ENCODE measurements at places on chromosomes 4 and X.

DNA sequence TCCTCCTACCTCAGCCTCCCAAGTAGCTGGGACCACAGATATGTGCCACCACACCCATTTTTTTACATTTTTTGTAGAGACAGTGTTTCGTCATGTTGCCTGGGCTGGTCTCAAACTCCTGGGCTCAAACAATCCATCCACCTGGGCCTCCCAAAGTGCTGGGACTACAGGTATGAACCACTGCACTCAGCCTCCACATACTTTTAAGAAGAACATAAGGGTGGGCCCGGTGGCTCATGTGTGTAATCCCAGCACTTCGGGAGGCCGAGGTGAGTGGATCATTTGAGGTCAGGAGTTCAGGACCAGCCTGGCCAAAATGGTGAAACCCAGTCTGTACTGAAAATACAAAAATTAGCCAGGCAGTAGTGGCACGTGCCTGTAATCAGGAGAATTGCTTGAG lies 51.5 kb upstream of the MXD4 start:
- DNase-seq, result no peak

DNA sequence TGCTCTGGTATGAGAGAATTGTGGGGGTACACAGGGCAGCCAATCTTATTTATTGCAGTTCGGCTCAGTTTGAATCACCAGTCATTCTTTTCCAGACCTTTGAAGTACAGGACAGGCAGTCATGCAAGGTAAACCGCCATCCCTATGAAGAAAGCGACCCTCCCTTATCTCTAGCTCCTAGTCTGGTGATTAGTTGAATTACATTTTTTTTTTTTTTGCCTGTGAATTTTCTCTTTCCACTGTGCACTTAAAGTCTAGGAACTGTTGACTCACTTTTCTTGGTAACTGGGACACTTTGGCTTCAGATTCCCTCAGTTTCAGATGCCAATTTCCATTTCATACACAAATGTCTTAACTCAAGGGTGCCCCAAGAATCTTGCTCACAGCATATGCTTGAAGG lies 82.4 kb upstream of the FAM9C start:
- DNase-seq, result no peak

DNA sequence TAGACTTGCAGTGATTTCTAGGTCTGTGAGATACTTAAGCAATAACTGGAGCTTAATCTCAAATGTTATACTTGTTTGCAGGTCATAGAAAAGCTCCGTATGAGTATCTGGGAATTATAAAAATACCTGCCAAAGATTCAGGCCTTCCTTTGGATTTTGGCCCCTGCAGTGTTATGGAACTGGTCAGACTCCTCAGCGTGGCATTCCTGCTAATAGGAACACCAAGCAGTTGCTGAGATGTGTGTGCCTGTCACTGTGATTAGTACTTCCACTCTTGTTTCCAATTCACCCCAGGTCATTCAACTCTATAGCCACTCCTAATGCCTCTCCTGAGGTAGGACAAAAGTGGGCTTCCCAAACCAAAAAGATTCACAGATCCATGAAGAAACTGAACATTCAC lies 7.8 kb upstream of the UGT2B7 start:
- no peak for DNase-seq

GRCh38 chr4:173626277-173626676 lies 96.2 kb upstream of the HAND2 start:
- no peak for DNase-seq

DNA sequence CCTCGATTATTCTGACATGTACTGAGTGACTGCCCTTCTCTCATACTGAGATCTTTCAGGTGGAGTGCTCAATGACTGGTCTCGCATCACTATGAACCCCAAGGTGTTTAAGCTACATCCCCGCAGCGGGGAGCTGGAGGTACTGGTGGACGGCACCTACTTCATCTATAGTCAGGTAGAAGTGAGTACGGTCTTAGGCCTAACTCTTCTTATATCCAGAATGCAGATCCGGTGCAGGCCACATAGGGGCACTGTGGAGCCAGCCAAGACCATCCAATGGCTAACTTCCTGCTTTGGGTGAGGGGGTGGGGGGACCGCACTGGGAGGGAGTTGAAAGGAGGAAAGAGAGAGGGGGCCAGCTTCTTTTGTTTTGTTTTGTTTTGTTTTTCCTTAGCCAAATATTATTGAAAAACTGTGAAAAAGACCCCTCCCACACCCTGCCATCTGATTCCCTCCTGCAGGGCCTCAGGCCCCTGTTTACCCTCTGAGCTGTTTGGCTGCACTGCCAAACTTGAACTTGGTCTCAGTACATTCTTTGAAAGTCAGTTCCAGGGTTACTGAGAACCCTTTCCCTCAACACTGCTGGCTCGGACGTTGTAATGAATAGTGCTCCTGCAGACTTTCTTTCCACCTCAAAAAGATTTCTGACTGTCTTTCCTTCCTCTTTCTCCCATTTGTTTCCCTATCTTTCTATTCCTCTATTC lies 16.2 kb downstream of the AWAT2 start:
- DNase-seq, result no peak

- no peak for DNase-seq
These were observed 131.7 kb downstream of the REPS2 start for GRCh38 chrX:17078031-17078720.

DNA sequence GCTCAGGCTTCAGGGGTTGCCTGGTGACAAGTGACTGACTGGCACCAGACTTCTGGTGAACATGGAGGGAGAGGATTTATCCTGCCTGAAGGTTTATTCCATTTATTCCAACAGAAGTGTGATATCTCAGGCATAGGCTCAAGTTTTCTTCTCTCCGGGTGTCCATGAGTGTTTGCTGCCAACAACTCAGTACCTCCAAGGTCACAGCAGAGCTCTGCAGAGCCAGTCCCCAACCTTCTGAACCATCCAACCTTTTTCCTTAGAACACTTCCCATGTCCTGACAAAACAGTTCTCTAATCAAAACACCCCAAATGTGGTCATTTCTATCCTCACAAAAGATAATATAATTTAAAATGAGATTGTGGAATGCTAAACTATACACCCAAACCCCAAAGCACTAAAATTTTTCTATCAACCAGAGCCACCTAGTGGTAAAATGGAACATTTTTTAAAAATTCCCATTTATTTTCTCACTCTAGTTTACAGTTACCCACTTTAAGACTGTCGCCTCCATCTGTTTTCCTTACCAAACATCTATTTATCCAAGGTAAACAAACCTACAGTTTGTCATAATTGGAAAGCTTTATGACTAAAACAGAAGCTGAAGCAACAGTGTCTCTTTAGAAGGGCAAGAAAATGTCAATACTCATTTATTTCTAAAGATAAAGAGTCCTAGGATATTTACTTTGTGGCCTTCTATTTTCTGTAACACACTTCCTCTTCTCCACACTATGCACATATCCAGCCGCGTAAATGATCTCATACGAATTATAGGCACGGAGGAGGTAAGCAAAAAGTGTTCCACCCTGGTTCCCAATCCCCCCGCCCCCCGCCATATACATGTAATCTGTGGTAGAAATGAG lies 39.5 kb downstream of the TMEM154 start:
- DNase-seq, result no peak

- no peak for DNase-seq
These were observed 103.3 kb upstream of the LEF1 start for GRCh38 chr4:108272046-108272445.

DNA sequence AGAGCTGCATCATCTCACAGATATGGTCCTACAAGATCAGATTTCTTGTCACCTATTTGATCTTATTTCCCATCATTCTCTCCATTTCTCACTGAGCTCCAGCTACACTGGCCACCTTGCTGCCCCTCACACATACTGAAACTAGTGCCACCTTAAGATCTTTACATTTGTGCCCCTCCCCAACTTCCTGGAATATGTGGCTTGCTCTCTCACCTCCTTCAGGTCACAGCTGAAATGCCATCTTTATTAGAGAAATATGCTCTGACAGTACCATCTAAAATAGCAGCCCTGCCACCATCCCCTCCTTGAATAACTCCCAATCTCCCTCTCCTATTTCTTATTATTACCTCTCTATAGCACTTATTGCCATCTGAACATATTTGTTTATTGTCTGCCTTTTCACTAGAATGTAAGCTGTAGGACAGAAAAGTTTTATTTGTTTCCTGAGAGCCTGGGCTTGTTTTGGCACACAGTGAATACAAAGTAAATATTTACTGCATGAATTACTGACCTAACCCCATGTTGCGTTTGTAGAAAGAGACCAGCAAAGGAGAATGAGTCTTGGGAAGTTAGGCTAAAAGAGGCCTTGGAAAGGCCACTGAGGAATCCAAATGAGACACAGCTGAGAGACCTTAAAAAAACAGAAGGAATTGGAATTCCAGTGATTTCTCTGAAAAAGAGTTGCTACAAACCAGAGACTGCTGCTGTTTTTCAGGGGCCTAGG lies 22.7 kb downstream of the DYNLT3 start:
- DNase-seq, result no peak

GRCh38 chr4:113094802-113095201 lies 45.3 kb downstream of the ANK2 start:
- no peak for DNase-seq

DNA sequence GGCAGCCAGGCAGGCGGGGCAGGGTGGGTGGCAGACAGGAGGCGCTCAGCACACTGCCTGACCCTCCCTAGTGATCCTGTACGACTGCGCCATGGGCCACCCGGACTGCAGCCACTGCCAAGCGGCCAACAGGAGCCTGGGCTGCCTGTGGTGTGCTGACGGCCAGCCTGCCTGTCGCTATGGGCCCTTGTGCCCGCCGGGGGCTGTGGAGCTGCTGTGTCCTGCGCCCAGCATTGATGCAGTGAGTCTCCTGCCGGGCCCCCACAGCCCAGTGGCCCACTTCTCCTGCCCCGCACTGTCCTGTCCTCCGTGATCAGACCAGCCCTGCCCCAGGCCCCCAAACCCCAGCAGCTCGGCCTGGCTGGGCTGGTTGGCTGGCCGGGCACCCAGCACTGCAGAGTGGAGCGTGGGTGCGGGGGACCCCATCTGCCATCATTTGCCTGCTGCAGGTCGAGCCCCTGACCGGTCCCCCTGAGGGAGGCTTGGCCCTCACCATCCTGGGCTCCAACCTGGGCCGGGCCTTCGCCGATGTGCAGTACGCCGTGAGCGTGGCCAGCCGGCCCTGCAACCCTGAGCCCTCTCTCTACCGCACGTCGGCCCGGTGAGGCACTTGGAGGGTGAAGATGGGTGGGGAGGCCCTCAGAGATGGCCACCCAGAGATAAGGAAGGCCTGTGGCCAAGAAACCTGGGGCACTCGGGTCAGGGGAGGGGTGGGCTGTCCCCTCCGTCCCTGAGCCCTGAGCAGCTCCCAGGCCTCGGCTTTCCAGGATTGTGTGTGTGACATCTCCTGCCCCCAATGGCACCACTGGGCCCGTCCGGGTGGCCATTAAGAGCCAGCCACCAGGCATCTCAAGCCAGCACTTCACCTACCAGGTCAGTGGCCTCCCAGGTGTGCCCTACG lies 7.6 kb downstream of the PLXNB3 start:
- DNase-seq, result no peak

- no peak for DNase-seq
These were observed 14.0 kb upstream of the SHROOM4 start for GRCh38 chrX:50827996-50828395.

- no peak for DNase-seq
These were observed 43.7 kb downstream of the SLC2A9 start for GRCh38 chr4:9977518-9978031.

DNA sequence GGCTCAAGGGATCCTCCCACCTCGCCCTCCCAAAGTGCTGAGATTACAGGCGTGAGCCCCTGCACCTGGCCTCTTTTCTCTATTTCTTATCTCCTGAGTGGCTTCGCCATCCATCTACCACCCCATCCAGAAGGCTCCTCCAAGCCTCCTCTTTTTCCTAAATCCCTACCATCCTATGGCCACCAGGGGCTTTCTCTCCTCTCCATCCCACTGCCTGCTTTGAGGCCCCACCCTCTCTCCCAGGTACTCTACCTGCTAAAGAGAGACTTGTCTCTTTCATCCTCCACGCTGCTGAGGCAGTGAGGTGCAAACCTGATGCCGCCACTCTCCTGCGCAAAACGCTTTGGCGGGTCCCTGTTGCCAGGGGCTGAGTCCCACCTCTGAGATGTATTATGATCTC lies 7.0 kb downstream of the RS1 start:
- no peak for DNase-seq

GRCh38 chr4:120870279-120870673 lies 52.2 kb downstream of the PRDM5 start:
- DNase-seq, result no peak

GRCh38 chr4:81508411-81509185 lies 36.9 kb upstream of the RASGEF1B start:
- no peak for DNase-seq

DNA sequence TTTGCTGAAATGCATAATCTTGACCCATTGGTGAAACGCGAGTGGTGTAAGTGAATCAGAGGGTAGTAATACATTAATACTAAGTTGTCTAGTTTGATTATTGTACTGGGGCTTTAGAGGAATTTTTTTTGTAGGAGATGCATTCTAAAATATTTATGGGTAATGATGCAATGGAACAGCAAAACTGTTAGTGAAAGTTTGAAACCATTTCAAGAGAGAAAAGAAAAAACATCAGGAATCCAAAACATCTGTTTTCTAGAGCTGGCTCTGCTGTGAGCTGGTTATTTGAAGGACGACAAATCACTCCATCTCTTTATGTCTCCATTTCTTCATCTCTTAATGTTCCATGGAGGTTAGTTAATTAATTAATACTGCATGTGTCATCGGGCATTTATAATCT lies 351.9 kb upstream of the FAT1 start:
- DNase-seq, result no peak

DNA sequence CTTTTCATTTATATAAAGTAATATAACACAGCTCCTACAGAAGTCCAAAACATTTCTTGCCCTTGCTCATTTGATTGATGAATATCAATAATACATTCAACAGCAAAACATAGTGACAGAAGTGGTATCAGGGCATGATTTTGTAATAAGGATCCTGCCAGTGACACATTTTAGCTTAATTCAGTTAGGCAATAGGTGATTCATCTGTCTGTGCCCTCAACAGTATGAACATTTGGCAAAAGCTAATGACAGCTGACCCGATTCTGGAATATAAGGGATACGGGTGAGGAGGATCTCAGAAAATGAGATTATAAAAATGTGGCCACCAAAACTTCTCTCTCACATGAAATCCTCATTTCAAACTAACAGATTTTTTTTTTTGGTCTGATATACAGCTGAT lies 294.0 kb downstream of the CAMK2D start:
- DNase-seq, result no peak

DNA sequence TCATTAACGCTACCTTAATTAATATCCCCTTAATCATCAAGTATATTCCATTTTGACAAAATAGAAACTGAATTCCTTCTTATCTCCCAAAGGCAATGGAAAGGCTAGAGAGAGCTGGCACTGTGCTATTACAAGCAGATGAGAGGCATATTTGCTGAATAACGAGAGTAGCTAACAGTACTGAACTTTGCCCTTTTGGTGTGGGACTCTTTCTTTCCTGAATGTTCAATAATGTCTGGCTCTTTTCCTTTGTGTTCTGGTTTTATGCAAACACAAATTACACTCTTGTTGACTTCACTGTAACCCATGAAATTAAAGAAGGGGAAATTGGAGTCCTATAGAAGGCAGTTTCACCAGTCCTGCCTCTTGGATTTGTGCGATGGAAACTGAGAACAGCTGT lies 63.5 kb downstream of the SHROOM3 start:
- no peak for DNase-seq

- DNase-seq, result no peak
These were observed 3.1 kb downstream of the SMS start for GRCh38 chrX:21943460-21944135.

- DNase-seq, result no peak
These were observed 49.4 kb upstream of the FAT1 start for GRCh38 chr4:186772936-186773487.
